Thoracic aorta (tissue), 2 donors: ENCODE measurements at places on chromosomes 3 and 15. TPM values are rescaled to one million over a fixed set of nuclear protein-coding genes. Genes with fewer than 3 reads are reported as not detected.

- peak overlapping the region; percentile 34 for H3K4me3 ChIP-seq
- H3K27ac ChIP-seq: no peak overlapping the region
- H3K36me3 ChIP-seq: no peaks in the 10 kb centered on the region
- H3K4me1 ChIP-seq: peaks cover 13% of the 10 kb centered on the region
These were observed 24.8 kb upstream of the MBNL1 start for GRCh38 chr3:152243721-152244516.

GRCh38 chr3:136142592-136142991, 53.5 kb downstream of the MSL2 start:
- peak overlapping the region; percentile 47 for H3K27ac ChIP-seq
- H3K4me3 ChIP-seq: no peak overlapping the region
- no peaks in the 10 kb centered on the region for H3K36me3 ChIP-seq
- no peaks in the 10 kb centered on the region for H3K27me3 ChIP-seq
- H3K4me1 ChIP-seq: peaks cover 7% of the 10 kb centered on the region

DNA sequence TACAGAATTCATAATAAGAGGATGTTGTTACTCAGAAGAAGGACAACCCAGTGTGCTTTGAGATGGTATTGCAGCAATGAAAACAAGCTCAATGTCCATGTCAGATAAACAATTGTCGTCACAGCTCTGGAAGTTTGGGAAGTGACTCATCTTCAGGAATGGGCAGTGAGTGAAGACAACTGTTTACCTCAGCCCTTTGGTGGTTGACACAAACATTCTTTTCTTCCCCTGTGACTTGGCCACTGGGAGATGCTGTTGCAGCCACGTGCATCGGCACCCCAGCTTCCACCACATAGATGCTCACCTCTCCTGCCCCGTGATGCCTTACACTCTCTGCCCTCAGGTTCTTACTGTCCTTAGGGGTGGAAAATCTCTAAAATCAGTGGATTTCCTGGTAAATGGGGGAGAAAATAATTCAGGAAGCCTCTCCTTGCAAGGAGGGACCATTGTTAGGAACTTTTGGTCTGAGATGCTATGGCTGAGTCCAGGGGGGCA, 114.1 kb upstream of the GALNT15 start:
- no peaks in the 10 kb centered on the region for H3K27me3 ChIP-seq
- H3K4me3 ChIP-seq: no peak overlapping the region
- peak overlapping the region; percentile 81 for H3K27ac ChIP-seq
- H3K36me3 ChIP-seq: no peaks in the 10 kb centered on the region
- DNase-seq: peak; percentile 39

- no peak for DNase-seq
- H3K4me3 ChIP-seq: no peak overlapping the region
- H3K27me3 ChIP-seq: no peaks in the 10 kb centered on the region
- no peaks in the 10 kb centered on the region for H3K36me3 ChIP-seq
- no peaks in the 10 kb centered on the region for H3K4me1 ChIP-seq
- no peak overlapping the region for H3K27ac ChIP-seq
These were observed 140.4 kb downstream of the GABRB3 start for GRCh38 chr15:26632500-26632899.

DNA sequence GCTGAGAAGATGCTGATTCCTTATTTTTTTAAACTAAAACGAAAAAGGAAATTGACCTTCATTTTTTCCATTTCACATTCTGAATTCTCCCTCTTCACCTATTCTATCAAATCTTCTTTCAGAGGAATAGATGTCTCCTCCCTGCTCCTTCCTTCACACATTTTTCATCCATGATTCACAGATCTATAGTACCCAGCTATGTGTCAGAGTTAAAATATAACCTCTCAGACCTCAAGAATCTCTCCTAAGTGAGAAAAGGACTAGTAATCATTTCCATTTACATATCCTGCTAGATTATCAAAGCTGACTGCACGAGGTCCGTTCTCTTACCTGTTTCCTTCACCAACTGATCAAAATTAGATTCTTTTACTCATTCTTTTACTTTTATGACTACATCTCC, 1297.6 kb upstream of the ALCAM start:
- DNase-seq: no peak
- no peaks in the 10 kb centered on the region for H3K27me3 ChIP-seq
- no peak overlapping the region for H3K4me3 ChIP-seq
- H3K4me1 ChIP-seq: no peaks in the 10 kb centered on the region
- no peak overlapping the region for H3K27ac ChIP-seq

- H3K36me3 ChIP-seq: no peaks in the 10 kb centered on the region
- H3K4me3 ChIP-seq: no peak overlapping the region
- H3K4me1 ChIP-seq: peaks cover 58% of the 10 kb centered on the region
- peak overlapping the region; percentile 25 for H3K27ac ChIP-seq
- DNase-seq: no peak
- H3K27me3 ChIP-seq: no peaks in the 10 kb centered on the region
These were observed 85.7 kb downstream of the ST6GAL1 start for GRCh38 chr3:187015903-187016638.

DNA sequence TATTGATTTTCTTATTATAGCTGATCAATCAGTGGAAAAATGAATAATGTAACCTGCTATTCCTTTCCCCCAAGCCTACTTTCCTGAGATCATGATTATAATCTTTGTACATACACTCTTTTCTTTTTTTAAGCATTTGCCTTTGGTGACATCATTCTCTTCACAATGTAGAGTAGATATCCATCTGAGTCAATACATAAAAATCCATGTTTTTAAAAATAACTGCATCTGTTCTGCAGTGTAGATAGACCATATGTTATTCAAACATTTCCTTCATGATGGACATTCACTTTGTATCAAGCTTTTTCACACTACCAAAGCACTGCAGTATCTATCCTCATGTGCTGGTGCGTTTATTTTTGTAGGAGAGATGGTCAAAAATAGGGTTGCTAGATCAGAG, 211.1 kb downstream of the PTPRG start:
- H3K4me1 ChIP-seq: peaks cover 11% of the 10 kb centered on the region
- no peak overlapping the region for H3K27ac ChIP-seq
- H3K36me3 ChIP-seq: no peaks in the 10 kb centered on the region
- H3K4me3 ChIP-seq: no peak overlapping the region
- no peaks in the 10 kb centered on the region for H3K27me3 ChIP-seq

- H3K4me3 ChIP-seq: no peak overlapping the region
- H3K36me3 ChIP-seq: no peaks in the 10 kb centered on the region
- no peaks in the 10 kb centered on the region for H3K27me3 ChIP-seq
- no peak for DNase-seq
- no peaks in the 10 kb centered on the region for H3K4me1 ChIP-seq
These were observed 229.3 kb downstream of the OCA2 start for GRCh38 chr15:27869697-27870281.

Gene TRH
- total RNA-seq: not detected

DNA sequence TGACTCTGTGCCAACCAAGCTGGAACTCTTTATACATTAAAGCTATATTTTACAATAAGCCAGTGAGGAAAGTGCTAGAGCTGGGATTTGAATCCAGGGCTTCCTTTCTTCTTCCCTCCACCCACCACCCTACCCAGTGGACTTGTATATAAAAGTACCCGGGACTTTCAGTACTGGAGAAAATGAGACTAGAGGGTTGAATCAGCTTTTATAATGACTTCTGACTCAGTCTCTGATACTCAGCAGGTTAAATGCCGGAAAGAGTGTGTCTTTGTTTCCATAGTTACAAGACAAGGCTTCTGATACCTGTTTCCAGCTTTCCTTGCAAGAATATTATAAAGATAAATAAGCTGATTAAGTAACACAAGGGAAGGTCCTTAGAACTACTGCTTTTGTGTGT, 80.9 kb downstream of the FRMD4B start:
- no peak overlapping the region for H3K4me3 ChIP-seq
- H3K27me3 ChIP-seq: no peaks in the 10 kb centered on the region
- peaks cover 10% of the 10 kb centered on the region for H3K4me1 ChIP-seq
- peak overlapping the region; percentile 13 for H3K27ac ChIP-seq

DNA sequence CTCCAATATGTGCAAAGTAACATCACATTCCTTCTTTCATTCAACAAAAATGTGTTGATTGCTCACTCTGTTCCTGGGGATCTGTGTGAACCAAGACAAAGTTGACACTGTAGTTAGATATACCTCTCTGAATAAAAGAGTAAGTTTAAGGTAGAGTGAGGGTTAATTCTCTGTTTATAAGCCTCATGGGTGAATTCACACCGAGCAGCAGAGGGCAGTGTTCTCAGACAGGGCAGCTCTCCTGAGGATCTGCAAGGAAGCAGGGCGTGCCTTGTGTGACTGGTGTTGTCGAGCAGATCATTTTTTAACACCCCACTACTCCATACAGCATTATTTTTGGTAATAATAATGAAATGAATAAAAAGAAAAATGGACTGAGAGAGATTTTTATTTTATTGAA, 34.4 kb downstream of the PAQR9 start:
- H3K4me1 ChIP-seq: no peaks in the 10 kb centered on the region
- H3K4me3 ChIP-seq: no peak overlapping the region
- H3K27me3 ChIP-seq: no peaks in the 10 kb centered on the region
- H3K36me3 ChIP-seq: no peaks in the 10 kb centered on the region
- H3K27ac ChIP-seq: no peak overlapping the region
- DNase-seq: no peak

Gene ZMYND10
- not detected for total RNA-seq

DNA sequence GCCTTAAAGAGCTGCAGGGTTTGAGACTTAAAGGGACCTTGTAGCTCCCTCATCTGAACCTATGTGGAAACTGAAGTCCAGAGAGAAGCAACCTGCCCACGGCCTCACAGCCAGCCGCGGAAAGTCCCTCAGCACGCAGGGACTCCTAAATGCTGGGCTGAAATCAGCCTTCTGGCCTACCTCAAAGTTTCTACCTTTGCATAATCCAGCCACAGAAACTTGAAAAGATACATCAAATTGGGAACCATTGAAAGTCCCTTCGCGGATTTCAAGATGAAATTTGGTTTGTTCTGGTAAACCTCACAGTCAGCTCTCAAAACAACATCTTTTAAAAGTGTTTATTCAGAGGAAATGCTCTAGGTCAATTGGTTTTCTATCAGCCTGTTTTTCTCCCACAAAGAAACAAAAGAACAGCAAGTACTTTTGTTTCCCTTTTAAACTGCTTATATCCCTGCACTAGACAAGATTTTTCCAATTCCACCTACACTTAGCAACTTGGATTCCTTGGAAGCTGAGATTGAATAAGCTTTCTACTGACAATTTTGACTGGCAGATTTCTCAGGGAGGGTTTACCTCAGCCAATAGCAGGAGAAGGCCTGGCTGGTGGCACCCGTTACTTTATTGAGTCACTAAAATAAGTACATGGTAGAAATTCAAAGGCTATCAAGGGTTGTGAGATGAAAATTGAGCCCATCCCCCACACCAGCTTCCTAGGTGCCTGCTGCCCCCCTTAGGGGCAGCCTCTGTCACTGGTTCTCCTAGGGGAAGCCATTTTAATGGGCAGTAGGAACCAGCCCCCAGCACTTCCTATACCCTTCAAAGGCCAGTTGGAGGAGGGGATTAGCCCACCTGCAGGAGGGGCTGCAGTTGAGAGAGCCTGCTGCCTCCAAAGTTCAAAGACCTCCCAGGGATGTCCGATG, 171.2 kb downstream of the ADAMTS17 start:
- H3K36me3 ChIP-seq: no peaks in the 10 kb centered on the region
- H3K4me1 ChIP-seq: peaks cover 17% of the 10 kb centered on the region

DNA sequence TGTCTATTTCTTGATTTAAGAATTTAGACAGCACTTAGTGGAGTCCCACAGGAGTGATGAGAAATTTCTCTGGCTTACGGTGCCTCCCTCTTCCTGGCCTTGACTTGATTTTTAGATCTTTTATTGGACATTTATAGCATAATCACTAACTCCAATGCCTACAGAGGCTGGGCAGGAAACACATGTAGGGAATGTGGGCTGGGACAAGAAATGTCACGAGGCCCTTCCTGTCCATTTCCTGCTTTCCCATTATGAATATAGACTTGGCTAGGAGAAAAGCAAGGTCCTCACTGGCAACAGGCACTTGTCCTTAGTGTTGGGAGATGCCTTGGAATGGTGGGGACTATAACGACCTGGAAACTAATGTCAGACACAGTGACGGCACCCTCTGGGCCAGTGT, 100.3 kb downstream of the MYLK start:
- no peak for DNase-seq
- H3K4me1 ChIP-seq: peaks cover 42% of the 10 kb centered on the region
- H3K27ac ChIP-seq: peak overlapping the region; percentile 92
- no peaks in the 10 kb centered on the region for H3K27me3 ChIP-seq

Gene GXYLT2
- 35.1 TPM for total RNA-seq

DNA sequence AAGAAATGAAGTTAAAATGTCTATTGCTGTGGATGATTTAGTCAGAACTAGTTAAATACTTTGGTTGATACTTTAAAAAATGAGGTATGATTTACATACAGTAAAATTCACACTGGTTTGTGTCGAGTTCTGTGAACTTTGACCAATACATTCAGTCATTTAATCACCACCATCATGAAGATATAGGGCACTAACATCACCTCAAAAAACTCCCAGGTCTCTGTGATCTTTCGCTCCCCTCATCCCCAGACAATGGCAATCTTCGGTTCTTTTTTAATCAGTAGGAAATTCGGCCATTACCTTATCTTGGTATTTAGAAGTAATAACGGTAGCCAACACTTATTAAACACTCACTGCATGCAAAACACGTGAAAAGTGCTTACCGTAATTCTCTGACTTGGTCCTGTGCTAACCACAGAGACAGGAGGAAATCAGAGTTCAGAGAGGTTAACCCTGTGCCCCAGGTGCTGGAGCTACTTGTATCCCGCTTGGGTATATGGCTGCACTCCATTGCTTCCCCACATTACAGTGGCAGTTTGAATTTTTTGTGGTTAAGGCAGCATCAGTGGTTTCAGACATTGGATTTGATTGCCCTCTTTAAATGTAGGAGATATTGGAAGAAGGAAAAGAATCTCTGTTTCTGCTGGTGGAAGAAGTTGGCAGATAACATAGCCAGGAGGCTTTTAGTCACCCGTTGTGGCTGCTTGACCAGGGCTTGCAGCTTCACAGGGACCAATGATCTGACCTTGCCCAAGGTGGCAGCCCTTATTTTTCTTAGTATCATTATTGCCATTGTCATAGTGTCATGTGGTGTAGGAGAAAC, 4.2 kb downstream of the PLCL2 start:
- peaks cover 53% of the 10 kb centered on the region for H3K4me1 ChIP-seq
- DNase-seq: no peak
- H3K4me3 ChIP-seq: no peak overlapping the region
- H3K27ac ChIP-seq: no peak overlapping the region
- no peaks in the 10 kb centered on the region for H3K27me3 ChIP-seq
- H3K36me3 ChIP-seq: no peaks in the 10 kb centered on the region

DNA sequence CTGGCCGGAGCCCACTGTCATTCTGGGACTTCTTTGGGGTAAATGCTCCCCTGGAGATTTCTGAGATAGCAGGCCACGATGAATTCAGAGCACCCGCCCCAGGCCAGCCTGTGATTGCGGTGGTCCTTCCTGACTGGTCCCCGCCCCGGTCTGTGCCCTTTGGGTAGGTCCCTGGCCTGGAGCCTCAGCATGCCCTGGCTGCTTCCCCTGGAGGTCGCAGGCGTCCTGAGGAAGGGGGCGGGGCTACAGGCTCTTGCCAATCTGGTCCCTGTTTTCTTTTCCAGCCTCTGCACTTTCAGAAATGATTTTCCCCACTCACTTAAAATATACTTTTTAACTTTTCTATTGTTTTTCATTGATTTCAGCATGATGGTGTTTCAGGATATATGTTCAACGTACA, 250.2 kb upstream of the ATP10A start:
- no peak for DNase-seq
- H3K4me1 ChIP-seq: no peaks in the 10 kb centered on the region
- no peak overlapping the region for H3K4me3 ChIP-seq
- H3K27ac ChIP-seq: no peak overlapping the region
- no peaks in the 10 kb centered on the region for H3K27me3 ChIP-seq
